ENCODE measurements at places on chromosomes 3 and 15.

DNA sequence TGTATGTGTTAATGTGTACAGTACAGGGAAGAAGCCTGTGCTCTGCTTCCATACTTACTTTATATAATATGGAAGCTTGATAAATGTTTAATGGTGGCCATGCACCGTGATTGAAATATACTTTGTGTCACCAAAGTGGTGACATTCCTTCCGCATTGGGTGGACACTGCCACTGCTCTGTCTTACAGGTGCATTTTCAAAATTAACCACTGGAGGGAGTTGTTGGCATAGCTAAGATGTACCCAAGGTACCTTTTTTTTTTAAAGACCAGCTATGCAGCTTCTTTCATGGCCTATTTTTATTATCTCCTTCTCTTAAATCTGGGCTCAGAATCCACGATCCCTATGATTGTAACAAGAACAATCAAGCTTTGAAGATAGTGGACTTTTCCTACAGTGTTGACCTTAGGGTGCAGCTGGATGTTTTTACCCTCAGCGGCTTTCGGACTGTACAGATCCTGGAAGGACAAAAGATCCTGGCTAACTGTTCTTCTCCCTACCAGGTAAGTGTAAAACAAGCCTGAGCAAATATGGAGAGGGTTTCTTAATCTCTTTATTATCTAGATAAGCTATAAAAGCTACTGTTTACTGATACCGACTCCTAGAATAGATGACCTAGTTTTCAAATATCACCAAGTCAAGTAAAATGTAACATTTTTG lies 21.6 kb upstream of the PAK6 start:
- DNase-seq = peak; percentile 12

- no peak for DNase-seq
These were observed 18.7 kb upstream of the ZXDC start for GRCh38 chr3:126494204-126494969.

- DNase-seq = no peak
These were observed 131.1 kb upstream of the NUDT16 start for GRCh38 chr3:131250466-131250865.

DNA sequence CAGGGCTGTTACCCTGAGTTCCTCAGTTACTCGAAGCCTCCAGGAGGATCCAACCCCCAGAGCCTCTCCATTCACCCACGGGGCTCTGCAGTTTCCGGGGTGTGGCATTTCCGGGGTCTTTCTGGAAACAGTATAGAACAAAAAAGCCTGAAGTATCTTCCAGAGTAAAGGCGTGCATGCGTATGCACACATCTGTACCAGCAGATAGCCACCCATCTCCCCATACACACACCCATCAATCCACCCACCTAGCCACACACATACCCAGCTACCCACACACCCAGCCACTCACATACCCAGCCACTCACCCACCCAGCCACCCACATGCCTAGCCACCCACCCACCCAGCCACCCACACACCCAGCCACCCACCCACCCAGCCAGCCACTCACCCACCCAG lies 2.9 kb upstream of the DNAJB8 start:
- no peak for DNase-seq

DNA sequence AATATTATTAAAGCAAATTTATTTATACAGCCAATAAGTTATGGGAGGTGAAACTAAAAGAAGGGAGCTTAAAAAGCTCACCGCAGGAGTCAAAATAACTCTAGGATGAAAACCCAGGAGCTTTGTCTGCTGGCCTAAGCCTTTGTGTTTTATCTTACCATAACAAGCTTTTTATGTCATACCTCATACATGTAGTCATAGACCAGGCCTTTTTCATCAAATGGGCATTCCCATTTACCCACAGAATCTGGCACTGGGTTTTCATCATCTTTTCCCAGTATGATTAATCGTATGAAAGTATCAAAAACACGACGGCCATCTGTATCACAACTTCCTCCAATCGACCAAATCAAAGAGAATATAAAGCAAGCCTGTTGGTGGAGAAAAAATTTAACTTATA lies 122.8 kb downstream of the DNAH12 start:
- DNase-seq = no peak

DNA sequence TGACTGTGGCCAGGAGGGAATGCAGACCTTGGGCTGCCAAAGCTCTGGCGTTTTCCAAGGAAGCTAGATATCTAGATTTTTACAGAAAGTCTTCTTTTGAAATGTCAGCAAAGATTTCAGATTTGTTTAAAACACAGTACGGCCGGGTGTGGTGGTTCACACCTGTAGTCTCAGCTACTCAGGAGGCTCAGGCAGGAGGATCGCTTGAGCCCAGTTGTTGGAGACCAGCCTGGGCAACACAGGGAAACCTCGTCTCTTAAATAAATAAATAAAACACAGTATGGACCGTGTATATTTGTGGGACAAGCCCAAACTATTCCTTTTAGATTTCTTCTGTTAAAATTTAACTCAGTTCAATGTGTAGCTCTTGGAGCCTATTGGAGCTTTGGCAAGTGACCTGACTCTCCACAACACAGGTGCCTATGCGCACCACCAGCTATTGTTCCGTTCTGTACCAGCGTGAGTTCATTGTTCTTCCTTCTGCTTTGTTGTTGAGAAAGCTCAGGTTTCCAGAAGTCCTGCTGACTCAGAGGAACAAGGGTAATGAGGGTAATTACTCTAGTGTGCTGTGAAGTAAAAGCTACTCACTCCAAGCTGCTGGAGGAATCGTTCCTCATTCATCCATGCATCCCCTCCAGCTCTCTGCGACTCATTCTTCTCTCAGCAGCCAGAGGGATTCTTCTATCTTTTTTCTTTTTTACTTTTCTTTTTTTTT lies 73.1 kb upstream of the SLC6A6 start:
- no peak for DNase-seq

DNA sequence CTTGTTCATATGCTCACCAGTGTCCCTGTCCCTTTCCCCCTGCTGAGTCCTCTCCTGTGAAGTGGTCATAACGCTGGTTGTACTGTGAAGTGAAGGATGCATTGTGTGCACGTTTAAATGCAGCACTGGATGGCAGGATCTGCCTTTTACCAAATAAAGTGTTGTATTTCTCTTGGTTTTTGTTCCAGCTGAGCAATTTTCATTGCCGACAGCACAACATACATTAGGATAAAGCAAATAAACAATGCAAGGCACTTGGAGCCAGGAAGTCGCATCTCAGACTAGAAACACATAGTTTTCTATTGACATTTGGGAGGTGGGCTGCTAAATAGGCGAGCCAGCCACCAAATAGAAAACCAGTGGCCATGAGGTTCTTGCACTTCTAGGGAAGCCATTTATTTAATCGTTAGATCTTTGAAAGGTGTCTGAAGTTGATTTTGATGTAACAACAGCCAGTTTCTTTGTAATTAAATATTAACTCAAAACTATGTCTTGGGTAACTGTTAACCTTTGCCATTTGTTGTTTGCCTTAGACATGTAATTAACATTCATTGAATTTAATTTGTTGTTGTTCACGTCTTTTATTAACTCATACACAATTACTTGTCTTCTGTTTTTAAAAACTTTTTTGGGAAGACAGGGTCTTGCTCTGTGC lies 185.3 kb downstream of the FNDC3B start:
- DNase-seq = no peak

Data from AG04449 (cell line).